Left renal cortex interstitium (tissue), 4 donors: ENCODE measurements at places on chromosomes 1 and 21. TPM values are rescaled to one million over a fixed set of nuclear protein-coding genes. Genes with fewer than 3 reads are reported as not detected.

DNA sequence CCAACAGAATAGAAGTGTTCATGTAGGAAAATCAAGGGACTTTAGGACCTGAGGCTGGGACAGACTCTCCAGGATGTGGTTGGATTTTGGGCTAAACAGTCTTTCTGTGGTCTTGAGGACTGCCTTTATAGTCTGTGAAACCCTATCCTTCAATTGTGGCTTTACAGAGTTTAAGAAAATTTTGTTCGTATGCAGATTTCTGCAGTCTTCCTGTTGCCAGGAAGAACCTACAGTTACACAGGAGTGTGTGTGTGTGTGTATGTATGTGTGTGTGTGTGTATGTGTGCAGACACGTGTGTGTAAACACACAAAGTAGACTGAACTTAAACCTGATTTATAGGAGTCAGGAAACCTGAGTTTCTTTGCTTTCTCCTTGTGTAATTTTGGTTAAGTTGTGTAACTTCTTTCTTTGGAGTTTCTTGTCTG lies 22.8 kb downstream of the NEK7 start:
- DNase-seq, result no peak

DNA sequence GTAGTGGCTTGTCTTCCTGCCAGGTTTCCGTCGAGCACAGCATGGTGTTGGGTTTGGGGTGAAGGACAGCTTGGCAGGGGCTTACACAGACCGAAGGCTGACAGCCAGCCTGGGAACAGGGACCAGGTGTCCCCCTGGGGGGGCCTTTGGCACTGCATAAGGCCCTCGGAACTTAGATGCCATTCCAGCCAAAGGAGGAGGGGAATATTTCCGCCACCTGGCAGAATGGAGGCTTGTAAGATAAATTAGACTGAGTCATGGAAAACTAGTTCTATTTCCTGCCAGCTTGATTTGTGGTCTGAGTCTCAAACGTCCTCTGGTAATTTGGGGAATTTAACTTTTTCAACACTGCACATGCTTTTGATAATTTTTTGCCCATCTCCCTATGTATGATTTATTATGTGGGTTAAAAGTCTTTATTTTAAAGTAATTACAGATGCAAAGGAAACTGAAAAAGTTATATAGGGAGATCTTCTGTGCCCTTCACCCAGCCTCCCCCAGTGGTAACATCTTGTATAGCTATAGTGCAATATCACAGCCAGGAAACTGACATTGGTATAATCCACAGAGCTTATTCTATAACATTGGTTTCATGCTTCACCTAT lies 11.5 kb upstream of the TMEM51 start:
- peak; percentile 24 for DNase-seq

- DNase-seq, result no peak
Measured at GRCh38 chr1:8607906-8608305, 209.5 kb downstream of the RERE start.

The RGS16 gene
- 1.0 TPM for polyA plus RNA-seq

- DNase-seq, result no peak
Measured at GRCh38 chr1:183673605-183674323, 20.6 kb upstream of the APOBEC4 start.

- no peak for DNase-seq
Measured at GRCh38 chr1:29626726-29627125, 390.4 kb downstream of the PTPRU start.

- no peak for DNase-seq
Measured at GRCh38 chr1:8164670-8165069, 138.6 kb upstream of the ERRFI1 start.

- DNase-seq, result no peak
Measured at GRCh38 chr21:46552274-46552673, 52.6 kb downstream of the S100B start.

The DCDC2B gene
- 0.43 TPM for polyA plus RNA-seq
